ENCODE measurements at places on chromosomes 13 and 19. TPM values are rescaled to one million over a fixed set of nuclear protein-coding genes. Genes with fewer than 3 reads are reported as not detected.
A peak's percentile ranks its signal among the peaks of the same experiment; 100 is the strongest.

DNA sequence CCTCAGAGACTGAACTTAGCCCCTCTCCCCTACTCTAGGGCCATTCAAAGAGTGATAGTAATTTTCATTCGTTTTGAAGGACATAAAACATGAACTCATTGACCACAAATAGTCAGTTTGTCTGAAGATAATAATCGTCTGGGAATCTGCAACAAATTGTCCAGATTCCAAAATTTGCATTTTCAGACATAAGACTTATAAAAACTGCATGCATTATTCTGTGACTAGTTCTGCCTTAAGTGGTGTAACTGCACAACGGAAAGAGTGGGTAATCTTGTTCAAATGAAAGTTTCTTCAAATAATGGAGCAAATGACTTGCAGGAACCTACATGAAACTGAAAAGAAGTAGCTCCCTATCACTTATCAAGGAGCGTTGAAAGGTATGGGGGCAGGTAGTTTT, 8.4 kb downstream of the CSNK1A1L start:
- DNase-seq: no peak

GRCh38 chr13:30826911-30827577, 79.0 kb upstream of the MEDAG start:
- DNase-seq: no peak

- no peak for DNase-seq
These were observed 21.1 kb downstream of the ARL11 start for GRCh38 chr13:49649244-49649962.

DNA sequence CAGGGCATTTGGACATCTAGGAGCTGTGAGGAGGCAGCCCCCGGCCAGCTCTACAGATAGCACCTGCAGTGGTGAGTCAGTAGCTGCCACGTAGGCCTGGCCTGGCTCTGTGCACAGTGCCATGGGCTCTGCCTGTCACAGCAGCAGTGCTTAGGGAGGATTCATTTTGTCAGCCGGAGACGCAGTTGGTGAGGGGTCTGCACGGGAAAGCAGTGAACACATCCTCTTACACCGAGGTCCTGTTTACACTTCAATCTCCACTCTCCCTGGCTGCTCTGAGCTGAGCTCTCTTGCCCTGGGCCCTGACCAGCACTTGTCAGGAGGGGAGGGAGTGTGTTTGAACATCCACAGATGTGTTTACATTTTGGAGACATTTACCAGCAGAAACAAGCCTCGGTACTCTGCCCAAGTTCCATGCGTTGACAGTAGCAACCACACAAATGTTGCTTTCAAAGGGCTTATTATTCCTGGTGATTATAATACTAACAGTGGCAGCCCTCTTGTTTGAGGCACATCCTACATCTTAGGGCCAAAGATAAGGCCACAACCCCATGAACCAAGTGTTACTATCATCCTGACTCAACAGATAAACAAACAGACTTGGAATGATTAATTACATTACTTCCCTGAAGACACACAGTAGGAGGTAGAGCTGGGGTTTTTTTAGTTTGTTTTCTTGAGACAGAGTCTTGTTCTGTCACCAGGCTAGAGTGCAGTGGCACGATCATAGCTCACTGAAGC, 148.9 kb downstream of the USP12 start:
- DNase-seq: no peak

Gene MYO16
- total RNA-seq: not detected

- DNase-seq: peak; percentile 61
These were observed 14.0 kb upstream of the RAB20 start for GRCh38 chr13:110575322-110576069.

Gene NUMBL
- 18.0 TPM for total RNA-seq

DNA sequence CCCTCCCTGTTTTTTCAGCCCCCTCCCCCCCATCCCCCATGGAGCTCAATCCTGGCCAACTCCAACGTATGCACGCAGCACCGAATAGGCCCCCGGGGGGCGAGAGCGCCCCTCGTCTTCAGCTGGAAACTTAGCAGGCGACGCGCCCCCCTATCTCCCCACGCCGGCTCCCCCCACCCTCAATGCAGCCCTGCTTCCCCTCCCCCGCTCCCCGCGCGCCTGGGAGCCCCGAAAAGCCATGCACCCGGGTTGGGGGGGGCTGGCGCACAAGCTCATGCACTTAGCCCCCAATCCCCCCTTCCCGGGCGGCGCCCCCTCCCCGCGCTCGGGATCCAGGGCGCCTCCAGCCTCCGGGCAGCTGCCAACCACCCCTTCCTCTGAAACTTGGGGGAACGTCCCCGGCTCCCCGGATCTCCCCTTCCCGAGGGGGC, 508 bp downstream of the ZBTB7A start:
- DNase-seq: peak; percentile 91

Gene C19orf81
- 2.4 TPM for total RNA-seq
